AG09319 (cell line): ENCODE measurements at places on chromosomes 6 and 20.

GRCh38 chr6:164378330-164378729 lies 931.1 kb downstream of the C6orf118 start:
- no peak for DNase-seq

GRCh38 chr20:16284385-16285100 lies 288.7 kb downstream of the KIF16B start:
- DNase-seq: no peak

- DNase-seq: no peak
Observed at GRCh38 chr6:126300126-126300525, 39.8 kb upstream of the CENPW start.

GRCh38 chr20:44463466-44463865 lies 12.2 kb upstream of the TTPAL start:
- no peak for DNase-seq
